NCI-H2081 treated with DMSO at 0.1 percent for 48 hours (cell line): ENCODE measurements at places on chromosomes 2 and 18.

- DNase-seq, result no peak
These were observed 63.5 kb downstream of the EVA1A start for GRCh38 chr2:75497256-75497655.

DNA sequence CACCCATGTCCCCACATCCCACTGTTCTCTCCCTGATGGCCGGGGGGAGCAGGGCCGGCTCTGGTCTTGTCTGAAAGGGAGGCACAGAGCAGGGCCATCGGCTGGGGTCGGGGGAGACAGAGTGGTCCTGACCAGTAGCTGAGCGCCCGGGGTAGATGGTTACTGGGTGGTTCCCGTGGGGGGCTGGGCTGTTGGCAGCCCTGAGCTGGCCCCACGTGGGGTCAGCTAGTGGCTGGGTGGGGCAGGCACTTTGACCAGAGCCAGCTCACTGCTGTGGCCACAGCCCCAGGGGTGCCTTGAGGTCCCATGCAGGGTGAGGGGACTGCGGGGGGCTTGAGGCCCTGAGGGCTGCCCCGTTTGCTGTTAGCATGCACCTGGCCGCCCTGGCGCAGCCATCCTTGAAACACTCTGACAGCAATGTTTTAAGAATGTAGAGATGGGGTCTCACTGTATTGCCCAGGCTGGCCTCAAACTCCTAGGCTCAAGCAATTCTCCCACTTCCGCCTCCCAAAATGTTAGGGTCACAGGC is 12.3 kb upstream of the NEU4 start:
- no peak for DNase-seq

- no peak for DNase-seq
These were observed 1504.5 kb downstream of the DPP10 start for GRCh38 chr2:115946891-115947290.

- no peak for DNase-seq
These were observed 2.7 kb downstream of the PTMA start for GRCh38 chr2:231710799-231711676.

DNA sequence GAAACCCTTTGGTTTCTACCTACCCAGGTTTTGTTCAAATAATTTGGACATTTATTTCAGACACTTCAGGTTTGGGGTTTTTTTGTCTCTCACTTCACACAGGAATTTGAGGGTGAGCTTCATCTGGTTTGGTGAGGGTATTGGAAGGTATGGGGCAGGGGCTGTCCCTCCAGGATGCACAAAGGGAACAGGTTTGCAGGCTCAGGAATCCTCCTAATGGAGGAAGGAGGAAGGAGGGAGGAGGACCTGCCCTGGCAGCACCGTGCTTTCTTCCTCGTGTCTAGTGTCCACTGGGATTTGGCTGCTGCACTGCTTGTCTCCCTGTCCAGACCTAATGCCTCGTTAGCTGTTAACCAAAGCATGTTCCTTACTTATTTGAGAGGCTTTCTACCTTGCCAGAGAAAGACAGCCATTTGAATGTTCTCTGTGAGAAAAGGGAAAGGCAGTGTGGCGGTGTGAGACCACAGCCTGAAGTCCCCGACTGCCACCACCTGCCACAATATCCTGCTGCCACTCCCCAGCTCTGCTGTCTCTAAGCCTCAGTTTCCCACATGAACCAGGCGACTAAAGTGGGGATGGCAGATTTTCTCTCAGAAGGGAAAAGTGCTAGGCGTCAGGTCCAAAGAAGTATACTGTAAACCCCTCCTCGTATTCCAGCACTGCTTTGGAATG is 2.2 kb upstream of the SLC4A5 start:
- no peak for DNase-seq

- DNase-seq, result no peak
These were observed 42.5 kb downstream of the GPC1 start for GRCh38 chr2:240477916-240478315.

GRCh38 chr2:101007415-101008345 is 5.6 kb downstream of the RPL31 start:
- DNase-seq, result no peak

- no peak for DNase-seq
These were observed 78.9 kb upstream of the CYRIA start for GRCh38 chr2:16744521-16744920.

DNA sequence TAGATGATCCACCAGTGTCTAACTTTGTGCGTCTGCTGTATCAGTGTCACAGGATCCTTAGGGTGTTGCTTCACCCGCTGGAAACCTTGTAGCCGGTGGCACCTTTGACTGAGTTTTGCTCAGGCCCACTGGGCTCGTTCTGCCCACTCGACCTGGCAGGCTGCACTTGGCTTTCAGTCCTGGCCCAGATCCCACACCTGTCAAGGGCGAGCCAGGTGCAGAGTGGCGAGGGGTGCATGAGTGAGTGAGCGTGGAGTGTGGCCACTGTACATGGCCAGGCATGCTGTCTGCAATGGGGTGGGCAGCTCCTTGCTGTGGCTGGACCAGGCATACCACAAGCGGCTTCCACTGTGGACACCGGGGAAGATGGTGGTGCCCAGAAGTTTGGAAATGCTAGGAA is 179.0 kb downstream of the FAM210A start:
- no peak for DNase-seq

DNA sequence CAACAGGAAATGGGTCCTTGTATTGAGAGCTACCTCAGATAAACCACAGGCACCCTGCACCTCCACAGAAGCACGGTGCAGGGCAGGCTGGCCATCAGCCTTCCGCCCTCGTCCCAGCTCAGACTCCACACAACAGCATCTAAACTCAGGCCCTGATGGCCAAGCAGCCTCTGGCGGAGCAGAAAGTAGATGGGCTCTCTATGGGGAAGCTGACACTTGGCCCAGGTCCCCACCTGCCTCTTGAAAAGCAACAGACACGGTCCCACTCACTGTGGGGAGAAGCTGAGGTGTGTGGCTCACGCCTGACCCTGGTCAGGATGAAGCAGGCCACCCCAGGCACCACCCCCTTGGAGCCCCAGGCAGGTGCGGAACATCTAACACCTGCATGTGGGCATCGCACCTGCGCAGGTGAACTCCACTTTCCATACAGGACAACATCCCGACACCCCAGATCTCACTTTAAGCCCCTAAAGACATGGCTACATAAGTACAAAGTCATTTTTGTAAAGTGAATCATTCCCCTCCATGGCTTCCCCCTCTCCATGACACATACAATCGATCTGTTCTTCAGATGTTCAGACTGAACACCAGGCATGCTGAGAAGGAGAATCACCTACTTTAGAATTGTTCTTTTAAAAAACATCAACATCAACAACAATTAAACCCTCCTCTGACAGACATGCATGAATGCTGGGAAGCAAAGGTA is 208.4 kb downstream of the ZBTB7C start:
- DNase-seq, result no peak

GRCh38 chr2:120772261-120772660 is 36.6 kb downstream of the GLI2 start:
- DNase-seq, result no peak

GRCh38 chr2:71927757-71928715 is 219.6 kb downstream of the CYP26B1 start:
- no peak for DNase-seq

DNA sequence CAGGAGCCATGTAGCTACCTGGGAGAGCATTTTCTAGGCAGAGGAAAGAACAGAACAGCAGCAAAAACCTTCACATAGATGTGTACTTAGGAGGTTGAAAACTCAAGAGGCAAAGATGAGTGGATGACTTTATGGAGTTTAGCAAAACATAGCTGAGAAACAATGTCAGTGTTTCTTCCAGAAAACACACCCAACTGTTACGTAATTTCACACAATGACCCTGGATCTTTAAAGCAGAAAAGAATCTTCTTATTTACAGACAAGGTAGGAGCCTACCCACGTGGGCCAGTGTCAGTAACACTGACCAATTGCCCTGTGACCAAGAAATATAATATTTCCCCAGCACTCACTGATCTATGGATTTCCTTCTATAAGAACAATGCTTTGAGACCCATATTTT is 254.6 kb downstream of the CDH20 start:
- DNase-seq, result no peak

GRCh38 chr2:444937-445884 is 157.3 kb upstream of the ALKAL2 start:
- no peak for DNase-seq

- no peak for DNase-seq
These were observed 9.3 kb downstream of the RMC1 start for GRCh38 chr18:23512641-23513040.

- DNase-seq, result peak; percentile 90
These were observed 45.5 kb upstream of the TNFRSF11A start for GRCh38 chr18:62279561-62279960.

DNA sequence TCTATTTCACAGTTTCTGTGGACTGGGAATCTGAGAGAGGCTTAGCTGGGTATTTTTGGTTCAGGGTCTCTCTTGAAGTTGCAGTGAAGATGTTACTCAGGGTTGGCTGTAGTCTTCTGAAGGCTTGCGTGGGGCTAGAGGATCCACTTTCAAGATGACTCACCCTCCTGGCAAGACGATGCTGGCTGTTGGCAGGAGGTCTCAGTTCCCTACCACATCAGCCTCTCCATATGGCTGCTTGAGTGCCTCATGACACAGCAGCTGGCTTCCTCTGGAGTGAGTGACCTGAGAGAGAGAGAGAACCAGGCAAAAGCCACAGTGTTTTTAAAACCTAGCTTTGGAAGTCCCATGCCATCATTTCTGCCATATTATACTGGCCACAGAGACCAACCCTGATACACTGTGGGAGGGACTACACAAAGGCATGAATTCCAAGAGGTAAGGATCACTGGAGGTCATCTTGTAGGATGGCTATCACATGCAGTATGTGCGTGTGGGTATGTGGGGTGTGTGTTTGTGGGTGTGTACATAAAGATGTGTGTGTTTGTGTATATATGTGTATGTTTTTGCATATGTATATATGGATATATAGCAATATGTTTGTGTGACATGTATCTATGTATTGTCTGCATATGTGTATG is 25.1 kb downstream of the DNPEP start:
- no peak for DNase-seq
